ENCODE measurements at places on chromosomes 4 and X. TPM values are rescaled to one million over a fixed set of nuclear protein-coding genes. Genes with fewer than 3 reads are reported as not detected.

DNA sequence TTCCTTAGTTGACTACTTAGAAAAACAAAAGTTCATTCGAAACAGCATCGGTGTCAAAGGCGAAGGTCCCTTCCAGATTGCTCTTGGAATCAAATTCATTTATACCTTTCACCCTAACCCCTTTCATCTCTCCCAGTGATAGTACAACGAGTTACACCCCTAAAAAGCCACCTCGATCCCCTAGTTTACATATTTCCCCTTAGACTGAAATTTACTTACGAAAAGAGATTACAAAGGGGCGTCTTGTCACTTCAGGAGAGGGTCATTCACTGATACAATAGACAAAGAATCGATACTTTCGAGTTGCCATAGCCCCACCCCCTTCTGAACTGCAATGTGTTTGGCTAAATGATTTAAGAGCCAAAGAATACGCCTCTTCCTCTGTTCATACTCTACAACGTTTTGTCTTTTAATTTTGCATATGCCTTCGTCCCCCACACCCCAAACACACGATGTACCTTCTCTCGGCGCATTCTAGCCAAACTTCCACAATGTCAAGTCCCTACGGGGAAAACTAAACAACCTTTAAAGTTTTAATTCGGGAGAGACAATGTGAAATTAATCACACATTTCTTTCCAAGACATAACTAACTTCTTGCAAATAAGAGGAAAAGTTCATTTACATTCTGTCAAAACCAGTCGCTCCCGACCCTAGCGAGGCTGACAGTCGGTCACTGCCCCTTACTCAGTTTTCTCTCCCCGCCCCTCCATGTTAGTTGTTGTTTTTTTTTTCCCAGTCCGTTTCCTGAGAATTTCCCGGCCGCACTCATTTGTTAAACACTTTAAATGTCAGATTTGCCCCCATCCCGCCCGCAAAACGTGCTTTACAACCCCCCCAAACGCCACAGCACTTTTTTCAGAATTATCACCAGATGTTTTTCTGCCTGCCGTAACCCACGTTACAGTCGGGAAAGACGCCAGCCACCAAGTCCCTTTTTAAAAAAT lies 88.6 kb downstream of the HPRT1 start:
- DNase-seq: peak; percentile 43

- no peak for DNase-seq
Observed at GRCh38 chrX:18647621-18648020, 24.3 kb downstream of the RS1 start.

DNA sequence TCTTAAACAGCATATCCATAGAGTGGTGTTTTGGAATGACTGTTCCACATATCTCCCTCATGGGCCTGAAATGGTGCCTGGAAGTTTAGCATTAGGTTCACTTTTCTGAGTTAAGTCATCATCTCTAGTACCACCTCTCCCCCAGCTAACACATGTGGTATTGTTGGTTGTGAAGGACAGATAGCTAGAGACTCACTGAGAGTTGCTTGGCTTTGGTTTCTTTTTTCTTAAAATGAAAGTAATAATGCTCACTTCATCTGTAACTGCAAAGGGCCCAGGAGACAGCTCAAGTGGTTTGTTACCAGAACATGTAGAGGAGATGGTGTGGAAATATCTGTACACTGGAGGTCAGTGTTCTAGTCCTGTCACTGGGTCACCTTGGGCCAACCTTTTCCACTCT lies 90.9 kb downstream of the EFNB1 start:
- no peak for DNase-seq

The MAGEB2 gene
- not detected for total RNA-seq

The CLDN34 gene
- not detected for total RNA-seq

The ATRX gene
- 93.3 TPM for total RNA-seq

The ATP11C gene
- 11.1 TPM for total RNA-seq

Data from PC-9 (cell line).